ENCODE measurements at places on chromosomes 6 and 20. TPM values are rescaled to one million over a fixed set of nuclear protein-coding genes. Genes with fewer than 3 reads are reported as not detected.

- DNase-seq = no peak
Measured at GRCh38 chr20:922781-923180, 6.6 kb upstream of the ANGPT4 start.

Gene PAK5
- not detected for total RNA-seq

DNA sequence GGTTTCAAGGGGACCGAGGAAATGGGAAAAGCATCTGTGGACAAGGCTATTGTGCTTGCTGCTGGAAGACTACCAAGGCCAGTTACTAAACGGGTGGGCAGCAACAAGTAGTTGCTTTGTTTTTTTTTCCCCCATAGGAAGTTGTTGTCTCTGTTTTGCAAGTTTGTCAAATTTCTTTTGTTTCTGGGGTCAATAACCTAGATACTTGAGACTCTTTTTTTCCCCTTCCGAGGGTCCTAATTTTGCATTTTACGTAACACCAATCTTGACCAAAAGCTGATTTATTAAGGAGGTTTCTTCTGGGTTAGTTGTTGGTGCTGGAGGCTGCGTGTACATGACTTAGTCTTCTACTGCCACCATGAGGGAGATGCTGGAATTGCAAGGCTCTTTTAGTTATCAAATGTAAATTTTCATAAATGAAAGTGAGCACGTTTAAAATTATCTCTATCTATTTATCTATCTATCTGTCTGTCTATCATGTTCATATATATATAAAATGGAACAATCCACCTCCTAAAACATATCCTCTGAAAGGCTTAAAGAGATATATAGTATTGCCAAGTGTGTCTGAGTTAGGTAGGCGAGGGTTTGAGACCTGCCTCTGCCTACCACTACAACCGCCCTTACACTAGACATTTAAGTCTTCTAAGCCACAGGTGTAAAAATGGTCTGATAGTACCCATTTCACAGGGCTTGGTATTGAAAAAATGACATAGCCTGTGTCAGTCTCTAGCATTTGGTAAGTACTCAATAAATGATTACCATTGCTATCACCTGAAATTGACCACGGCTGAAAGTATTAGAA, 60.2 kb downstream of the GCLC start:
- peak; percentile 62 for DNase-seq

Gene GABRR2
- 0.05 TPM for total RNA-seq

Gene CD40
- total RNA-seq = 89.6 TPM

Gene MUCL3
- total RNA-seq = 0.17 TPM

DNA sequence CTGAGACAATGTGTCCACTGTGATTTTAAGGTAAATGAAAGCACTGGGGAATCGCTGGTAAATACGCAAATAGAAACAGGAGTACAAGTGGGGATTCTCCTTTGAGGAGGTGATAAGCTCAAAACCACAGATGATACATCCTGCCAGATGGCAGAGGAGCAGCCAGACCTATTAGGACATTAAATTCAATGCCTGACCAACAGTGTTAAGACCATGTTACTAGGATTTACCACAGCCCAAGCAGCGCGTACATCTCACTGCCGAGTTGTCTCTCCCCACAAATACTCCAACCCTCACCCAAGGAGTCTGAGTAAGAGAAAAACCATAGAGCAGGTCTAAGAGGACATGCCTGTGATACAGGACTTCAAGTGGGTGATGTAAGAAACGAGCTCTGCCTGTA, 68.9 kb upstream of the TULP1 start:
- DNase-seq = no peak

DNA sequence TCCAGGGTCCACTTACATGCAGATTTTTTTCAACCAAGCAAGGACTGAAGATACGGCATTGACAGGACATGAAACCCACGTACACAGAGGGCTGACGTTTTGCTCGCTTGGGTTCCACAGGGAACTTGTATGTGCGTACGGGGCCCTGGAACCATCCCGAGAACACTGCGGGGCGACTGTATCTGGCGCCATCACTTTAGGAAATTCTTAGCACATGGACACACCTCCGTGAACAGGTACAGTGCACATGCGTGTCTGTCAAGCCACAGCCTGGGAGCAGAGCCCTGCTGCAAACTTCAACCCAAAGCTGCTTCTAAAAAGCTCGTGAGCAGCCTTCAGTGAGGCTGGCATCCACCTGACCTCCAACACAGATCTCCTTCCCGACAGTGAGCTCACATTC, 37.3 kb downstream of the TAF4 start:
- DNase-seq = no peak

Gene THBS2
- 6.5 TPM for total RNA-seq

Gene BLOC1S5
- 41.3 TPM for total RNA-seq

Gene TFAP2A
- total RNA-seq = 2.3 TPM

DNA sequence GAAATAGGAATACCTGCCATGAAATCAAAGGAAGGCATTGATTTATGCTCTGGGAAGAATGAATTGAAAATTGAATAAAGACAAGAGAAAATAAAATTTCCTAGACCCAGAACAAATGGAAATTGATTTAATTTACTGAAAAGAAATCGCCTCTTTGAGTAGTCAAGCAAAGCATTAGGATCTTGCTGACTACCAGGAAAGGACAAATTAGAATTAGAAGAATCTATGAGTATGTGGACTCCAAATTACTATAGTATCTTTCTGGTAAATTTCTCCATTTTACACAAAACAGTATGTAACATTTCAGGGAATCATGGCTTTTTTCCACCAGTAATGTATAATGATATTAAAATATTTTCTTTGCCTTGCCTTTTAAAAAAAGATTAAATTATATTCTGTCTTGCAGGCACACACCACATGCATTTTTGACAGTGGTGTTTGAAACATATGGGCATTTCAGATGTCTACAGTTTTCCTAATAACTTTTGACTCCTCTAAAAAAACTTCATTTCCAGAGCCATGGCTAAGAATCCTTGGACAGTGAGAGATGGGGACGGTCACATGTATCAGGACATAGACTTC, 768.7 kb upstream of the NRSN1 start:
- no peak for DNase-seq
